ENCODE measurements at places on chromosomes 7 and 10.
A peak's percentile ranks its signal among the peaks of the same experiment; 100 is the strongest.

- DNase-seq: no peak
These were observed 45.1 kb downstream of the WIPI2 start for GRCh38 chr7:5234852-5235831.

- DNase-seq: peak; percentile 62
These were observed 79.0 kb upstream of the TMEM168 start for GRCh38 chr7:112869111-112869774.

DNA sequence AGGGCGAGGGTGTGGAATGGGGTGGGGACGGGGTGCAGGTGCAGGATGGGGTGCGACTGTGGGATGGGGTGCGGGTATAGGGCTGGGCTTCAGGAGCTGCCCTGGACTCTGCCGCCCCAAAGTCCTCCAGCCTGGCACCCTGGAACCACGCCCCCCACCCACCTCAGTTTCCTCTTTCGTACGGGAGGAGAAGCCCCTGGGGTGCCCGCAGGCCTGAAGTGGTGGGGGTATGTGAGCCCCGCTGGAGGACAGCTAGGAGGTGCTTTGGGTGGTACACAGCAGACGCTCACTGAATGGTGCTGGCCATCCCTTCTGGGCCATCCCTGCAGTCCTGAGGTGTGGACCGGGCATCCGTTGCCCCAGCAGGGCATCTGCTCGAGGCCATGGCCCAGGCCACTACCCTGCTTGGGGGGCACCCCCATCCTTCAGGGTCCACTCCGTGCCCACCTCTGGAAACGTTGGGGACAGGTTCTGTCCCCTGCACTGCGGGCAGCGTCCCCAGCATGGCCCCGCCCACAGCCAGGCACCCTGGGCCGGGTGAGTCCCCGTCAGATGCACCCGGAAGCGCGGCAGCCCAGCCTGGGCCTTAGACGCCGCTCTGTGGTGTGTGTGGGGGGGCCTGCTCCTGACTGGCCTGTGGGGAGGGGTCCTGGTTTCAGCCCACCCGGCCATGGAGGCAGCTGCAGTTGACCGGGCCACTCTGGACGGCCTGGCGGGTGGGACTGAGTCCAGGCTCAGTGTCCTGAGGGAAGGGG is 41.6 kb downstream of the UNCX start:
- no peak for DNase-seq

GRCh38 chr7:484356-485101 is 35.1 kb downstream of the PDGFA start:
- DNase-seq: no peak

- DNase-seq: no peak
These were observed 2.0 kb upstream of the PLPP4 start for GRCh38 chr10:120455004-120455403.

- DNase-seq: no peak
These were observed 5.0 kb upstream of the WBP1L start for GRCh38 chr10:102738692-102739121.

GRCh38 chr7:67989142-67989541 is 992.5 kb downstream of the TYW1 start:
- DNase-seq: no peak

GRCh38 chr7:66748791-66749190 is 8.3 kb downstream of the RABGEF1 start:
- no peak for DNase-seq

- no peak for DNase-seq
These were observed 60.8 kb downstream of the GDI2 start for GRCh38 chr10:5752301-5752871.

DNA sequence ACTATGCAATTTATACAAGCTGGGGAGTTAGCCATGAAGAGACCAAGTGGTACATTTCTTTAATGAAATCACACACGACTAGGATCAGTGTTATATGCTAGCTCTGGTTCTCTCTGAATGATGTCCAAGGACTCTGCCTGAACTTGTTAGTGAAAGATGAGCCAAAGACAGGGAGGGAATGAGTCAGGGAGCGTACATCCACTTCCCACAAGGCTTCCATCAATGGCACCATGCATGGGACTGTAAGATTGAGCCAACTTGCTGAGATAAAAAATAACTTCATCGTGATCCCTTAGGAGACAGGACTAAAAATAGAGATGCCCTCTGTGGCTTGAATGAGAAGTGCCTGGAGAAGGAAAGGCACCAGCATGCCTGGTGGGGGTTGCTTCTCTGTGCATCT is 629.7 kb downstream of the ACTR3B start:
- no peak for DNase-seq

DNA sequence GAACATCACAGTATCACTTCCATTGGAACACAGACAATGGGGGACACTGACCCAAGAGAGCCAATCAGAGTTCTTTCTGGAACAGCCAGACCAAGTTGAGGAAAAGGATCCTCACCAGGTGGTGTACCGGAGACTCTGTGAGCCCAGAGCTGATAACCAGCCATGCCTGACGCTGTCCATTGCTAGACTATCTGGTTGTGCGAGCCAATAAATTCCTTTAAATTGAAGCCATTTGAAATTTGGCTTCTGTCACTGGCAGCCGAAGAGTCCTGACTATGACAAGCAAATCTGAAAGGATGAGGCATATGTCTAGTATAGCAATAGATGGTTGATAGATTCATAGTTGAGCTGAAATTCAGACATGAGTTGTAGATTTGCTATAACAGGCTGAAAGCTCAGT is 3.1 kb upstream of the LHPP start:
- DNase-seq: no peak

DNA sequence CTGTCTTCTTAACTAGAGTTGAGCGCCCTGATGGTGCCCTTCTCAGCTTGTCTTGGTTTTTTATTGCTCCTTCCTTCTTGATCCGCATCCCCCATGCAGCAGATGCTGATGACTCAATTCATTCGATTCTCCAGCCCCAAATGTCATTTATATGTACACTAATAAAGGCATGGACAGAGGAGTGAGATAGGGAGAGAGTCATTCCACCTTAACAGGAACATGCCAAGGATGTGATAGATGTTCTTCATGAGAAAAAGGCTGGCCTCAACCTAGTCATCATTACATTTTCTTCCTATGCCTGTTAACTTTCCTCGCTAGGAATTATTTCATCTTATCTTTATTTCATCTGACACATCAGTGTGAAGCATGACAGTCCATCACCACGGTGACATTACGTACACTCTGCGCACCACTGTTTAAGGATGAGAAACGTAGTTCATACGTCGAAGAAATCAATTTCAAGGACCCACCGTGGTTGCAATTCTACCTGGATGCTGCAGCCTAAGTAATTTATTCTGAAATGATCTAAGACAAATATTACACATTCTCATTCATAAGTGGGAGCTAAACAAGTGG is 150.3 kb upstream of the FAM171A1 start:
- DNase-seq: no peak

GRCh38 chr7:25613912-25614311 is 385.6 kb upstream of the NPVF start:
- no peak for DNase-seq

- no peak for DNase-seq
These were observed 19.4 kb downstream of the LDB3 start for GRCh38 chr10:86687750-86688149.

Measured in activated CD4-positive, alpha-beta T cell treated with anti-CD3 and anti-CD28 coated beads, Interleukin-2, amount 50 U/mL, for 48 hours (primary cell).